CD4-positive, alpha-beta T cell treated with Interferon alpha-2 for 1 hour (primary cell): ENCODE measurements at places on chromosomes 13 and 19.

DNA sequence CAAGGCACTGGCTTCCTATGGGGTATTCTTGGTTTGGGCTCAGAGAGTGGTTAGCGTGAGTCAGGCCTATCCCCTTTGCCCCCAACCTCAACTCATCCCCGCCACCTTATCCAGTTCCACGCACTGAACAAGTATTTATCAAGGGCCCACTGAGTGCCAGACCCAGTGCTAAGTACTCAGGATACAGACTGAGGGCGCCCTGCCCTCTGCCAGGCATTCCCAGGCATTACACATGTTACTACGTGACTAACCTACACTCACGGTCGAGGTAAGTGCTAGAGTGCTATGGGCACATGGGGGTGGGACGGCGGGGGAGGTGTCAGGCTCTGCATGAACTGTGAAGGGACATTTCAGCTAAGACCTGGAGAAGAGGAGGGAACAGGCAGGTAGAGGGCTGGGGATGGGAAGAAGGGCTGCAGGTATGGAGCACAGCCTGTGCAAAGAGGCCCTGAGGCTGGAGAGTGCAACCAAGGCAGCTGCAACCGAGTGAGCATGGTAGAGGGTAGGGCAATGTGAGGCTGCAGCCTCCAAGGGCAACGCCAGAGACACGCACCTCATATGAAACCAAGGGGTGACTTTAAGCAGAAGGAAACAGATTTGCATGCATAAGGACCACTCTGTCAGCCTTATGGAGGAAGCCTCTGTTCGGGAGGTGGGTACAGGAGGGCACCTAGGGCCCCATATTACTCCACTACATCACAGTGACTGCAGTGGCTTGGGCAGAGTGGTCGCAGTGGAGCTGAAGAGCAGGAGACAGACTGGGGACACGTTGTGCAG lies 22.5 kb downstream of the DHRS12 start:
- DNase-seq = no peak

DNA sequence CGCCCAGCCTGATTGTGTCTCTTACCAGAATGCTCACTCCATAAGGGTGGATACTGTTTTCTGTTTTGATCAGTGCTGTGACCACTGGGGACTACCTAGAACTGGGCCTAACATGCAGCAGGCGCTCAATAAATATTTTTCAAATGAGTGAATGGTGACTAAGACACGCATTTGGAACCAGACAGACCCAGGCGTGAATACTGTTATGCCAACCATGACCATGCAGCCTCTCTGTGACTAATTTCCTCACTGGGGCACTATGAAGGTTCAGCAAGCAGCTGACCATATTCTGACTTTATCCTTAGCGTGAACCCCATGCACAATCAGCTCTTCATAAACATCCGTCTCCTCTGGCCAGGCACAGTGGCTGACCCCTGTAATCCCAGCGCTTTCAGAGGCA lies 13.0 kb upstream of the SPC24 start:
- no peak for DNase-seq

DNA sequence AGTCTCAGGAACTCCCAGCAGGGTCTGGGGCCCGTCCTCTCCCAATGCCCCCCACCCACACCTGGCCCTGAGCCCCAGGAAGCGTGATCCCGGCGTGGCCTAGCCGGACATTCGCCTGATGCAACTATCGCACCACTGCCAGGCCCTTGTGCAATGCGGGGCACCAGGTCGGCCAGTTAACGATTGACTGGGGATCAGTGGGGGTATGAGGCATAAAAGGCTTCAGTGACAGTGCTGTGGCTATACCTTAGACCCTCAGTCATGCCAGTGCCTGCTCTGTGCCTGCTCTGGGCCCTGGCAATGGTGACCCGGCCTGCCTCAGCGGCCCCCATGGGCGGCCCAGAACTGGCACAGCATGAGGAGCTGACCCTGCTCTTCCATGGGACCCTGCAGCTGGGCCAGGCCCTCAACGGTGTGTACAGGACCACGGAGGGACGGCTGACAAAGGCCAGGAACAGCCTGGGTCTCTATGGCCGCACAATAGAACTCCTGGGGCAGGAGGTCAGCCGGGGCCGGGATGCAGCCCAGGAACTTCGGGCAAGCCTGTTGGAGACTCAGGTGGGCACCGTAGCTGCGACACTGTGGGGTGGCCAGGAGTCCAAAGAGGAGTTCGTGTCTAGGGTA lies at the start of gene ANGPTL8:
TSS of gene ANGPTL8 (plus strand) at position 243 of the 624 bp plus-strand sequence. CDS start at position 262, 19 bp downstream.
- DNase-seq = no peak

- DNase-seq = peak; percentile 47
Observed at GRCh38 chr13:110683203-110683883, 22.6 kb downstream of the CARS2 start.

DNA sequence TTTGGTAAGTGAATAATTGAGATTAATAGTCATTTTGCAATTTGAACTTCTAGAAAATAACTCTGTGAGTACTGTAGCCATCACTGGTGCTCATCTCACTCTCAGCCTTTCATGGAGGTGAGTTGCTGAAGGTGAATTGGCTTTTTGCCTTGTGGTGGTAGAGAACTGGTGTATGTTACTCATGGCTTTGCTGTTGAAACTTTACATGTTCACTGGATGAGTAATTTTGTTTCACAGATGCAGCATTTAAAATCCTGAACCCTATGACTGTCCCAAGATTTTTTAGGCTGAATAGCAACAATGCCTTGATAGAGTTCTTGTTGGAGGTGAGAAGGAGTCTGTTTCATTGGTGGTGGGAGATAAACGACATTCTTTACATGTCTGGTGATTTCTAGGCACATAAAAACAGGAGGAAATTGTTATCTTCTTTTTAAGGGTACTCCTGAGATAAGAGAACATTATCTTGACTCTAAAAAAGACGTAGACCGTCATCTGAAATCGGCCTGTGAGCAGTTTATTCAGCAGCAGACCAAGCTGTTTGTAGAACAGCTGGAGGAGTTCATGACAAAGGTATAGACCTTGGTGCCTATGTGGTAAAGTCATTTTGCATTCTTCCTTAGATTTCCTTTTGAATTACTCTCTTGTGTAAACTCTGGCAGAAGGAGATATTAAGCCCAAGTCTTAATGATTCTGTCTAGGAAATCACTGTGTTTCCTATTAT lies 53.9 kb downstream of the COG3 start:
- no peak for DNase-seq

DNA sequence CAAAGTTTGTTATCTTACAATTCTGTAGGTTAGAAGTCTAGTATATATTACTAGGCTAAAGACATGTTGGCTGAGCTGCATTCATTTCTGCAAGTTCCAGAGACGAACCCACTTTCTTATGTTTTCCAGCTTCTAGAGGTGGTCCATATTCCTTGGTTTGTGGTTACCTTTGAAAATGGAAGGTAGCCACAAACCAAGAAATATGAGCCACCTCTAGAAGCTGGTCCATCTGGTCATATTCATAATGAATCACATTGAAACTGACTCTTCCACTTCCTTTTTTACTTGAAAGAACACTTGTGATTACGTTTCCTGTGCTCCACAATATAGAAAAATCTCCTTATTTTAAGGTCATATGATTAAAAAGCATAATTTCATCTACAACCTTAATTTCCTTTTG lies 943.0 kb upstream of the PCDH9 start:
- no peak for DNase-seq

- DNase-seq = no peak
Observed at GRCh38 chr19:49064768-49065611, at the start of gene NTF4. Gene NTF4, minus strand, starts transcription at chr19:49064818. Its CDS starts 2,821 bp downstream, at chr19:49061997.

DNA sequence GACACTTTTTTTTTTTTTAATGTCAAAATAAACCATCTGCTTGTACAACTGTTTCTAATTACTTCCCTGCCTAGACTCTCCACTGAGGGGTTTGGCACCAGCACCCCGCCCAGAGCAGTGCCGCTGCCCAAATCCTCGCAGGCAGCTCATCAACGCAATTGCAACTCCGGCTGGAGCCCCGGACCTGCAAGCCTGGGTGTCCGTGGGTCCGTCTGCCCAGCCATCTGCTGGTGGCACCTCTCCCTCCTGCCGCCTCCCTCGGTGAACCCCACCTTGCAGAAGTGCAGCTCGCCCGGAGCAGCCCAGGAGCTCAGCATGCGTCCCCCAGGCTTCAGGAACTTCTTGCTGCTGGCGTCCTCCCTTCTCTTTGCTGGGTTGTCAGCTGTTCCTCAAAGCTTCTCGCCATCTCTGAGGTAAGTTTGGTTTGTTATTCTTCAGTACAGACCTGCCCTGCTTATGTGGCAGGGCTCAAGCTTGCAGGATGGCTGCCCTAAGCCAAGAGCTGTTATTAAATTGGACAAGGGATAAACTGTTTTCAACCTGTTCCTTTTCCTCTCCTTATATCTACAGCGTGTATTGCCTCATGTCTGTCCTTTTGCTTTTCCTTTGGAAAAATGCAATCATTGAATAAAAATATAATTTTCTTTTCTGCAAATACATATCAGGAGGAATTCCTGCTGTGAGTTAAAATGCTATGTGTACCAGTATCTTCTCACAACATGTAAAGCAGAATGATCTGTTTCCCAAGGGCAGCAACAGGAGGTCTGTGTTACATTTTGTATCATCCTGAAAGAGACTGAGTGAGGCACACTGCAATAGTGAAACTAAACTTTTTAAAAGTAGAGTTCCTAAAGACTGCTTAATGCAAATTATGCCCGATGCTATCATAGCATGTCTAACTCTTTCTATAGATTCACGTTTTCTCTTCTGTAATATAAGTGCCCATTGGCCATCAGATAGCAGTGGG lies at the start of gene ITGBL1:
TSS of gene ITGBL1 (plus strand) at position 157 of the 967 bp plus-strand sequence. CDS start at position 316, 159 bp downstream.
- no peak for DNase-seq

DNA sequence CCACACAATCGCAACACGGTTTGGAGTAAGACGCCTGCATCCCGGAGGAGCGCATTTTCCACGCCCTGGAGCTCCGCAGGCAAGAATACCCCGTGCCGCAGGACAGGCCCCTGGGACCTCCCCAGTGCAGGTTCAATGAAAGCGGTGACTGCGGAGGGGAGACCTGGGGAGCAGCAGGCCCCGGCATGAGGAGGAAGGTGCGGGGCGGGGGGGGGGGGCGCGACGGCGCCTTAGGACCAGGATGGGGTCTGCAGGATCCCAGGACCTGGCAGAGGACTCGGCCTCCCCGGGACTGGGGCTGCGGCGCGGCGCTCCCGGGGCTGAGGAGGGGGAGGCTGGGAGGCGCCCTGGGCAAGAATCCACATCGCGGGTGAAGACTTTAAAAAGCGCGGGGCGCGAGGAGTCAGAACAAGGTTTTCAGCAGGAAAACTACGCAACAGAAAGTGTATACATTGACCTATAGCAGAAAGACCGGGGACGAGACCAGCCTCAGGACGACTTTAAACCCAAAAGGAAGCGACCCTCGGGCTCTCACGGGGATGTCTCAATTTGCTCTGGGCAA lies 432 bp downstream of the ZNF611 start:
- peak; percentile 3 for DNase-seq

DNA sequence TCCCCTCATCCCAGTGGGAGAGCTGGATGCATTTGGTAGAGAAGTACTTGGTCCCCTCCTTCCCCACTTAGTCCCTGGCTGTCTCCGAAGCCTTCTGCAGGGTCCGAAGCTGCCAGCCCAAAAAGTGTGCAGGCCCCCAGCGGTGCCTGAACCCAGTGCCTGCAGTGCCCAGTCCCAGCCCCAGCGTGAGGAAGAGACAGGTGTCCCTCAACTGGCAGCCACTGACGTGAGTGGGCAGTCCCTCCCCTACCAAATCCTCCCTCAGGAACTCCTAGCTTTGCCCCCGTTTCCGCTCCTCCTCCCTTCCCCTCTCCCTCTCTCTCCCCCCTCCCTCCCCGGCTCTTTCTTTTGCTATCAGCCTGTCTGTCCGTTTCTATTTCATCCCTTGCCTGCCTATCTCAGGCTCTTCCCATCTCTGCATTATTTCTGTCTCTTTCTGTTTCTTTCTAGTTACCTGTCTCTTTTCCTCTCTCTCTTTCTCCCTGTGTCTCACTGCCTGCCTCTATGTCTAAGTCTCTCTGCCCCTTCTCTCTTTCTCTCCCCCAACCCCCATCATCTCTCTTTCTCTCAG lies 1.8 kb upstream of the LTBP4 start:
- no peak for DNase-seq

DNA sequence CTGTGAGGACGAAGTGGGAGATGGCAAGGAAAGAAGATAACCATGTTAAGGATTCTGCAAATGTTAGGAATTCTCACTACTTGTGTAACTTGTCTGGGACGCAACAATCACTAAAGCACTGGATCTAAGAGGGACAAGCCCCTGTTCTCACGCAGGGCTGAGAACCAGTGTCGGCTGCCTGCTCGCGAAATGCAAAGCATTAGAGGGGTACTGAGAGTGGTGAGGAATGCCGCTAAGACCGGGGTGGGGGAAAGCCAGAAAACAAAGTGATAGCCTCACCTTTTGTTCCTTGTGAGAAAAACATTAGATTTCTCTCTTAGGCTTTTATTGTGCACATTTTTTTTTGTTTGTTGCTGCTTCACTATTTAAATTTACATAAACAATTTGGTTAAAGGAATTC lies 241.9 kb downstream of the ABCC4 start:
- DNase-seq = no peak

DNA sequence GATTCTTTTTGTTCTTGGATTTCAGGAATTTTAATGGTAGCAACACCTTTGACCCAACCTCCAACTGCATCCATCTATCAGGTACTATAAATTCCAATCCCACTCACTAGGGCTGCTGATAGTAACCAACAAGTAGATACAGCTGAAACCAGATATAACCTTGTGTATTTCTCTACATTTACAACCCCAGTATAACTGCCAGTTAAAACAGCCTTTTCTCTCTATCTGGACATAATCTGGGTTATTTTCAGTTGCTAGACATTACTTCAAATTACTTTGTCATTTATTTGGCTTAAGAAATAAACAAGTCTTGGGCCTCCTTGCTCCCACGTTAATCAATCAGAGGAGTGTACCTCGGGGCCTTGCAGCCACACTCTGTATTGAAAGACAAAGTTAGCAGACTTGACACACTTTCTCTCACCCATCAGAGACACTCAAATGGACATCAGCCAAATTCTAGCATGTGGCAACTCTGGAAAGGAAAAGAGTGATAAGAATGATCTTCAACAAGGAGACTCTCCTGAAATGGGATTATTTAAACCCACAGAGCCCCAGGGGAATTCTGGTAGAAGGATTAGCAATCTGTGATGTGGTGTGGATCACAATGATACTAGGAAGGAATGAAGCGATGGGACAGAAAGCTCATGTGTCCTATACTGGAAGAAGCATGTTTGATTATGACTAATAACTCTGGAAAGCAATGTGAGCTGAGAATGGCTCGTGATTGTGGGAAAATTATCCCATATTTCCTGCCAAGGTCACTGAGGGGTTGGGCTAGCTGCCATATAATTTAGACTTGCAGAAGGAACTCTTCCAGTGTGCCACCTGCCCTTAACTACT lies 157.5 kb downstream of the FLT1 start:
- no peak for DNase-seq
